ENCODE measurements at places on chromosomes 3 and 15.

- DNase-seq: no peak
Observed at GRCh38 chr3:184236033-184236410, 6.6 kb downstream of the VWA5B2 start.

DNA sequence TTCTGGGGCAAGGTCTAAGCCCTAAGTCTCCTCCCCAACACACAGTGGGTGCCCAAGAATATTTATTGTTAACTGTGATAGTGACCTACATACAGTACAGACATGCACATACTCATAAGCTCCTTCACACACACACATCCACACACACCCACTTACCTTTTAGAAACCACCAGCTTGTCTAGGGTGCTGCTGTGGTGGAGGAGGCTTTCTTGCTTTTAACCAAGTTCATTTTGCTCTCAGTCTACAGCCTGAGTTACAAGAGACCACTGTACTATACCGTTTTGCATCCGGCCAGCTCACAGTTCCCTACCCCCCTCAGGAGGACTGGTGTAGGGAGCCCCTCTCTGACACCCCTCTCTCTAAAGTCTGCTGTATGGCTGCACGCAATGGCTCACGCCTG is 16.7 kb downstream of the DAPK2 start:
- DNase-seq: no peak

- no peak for DNase-seq
Observed at GRCh38 chr15:63453186-63453905, 51.0 kb upstream of the USP3 start.

GRCh38 chr15:28021281-28022039 is 77.7 kb downstream of the OCA2 start:
- peak; percentile 13 for DNase-seq

DNA sequence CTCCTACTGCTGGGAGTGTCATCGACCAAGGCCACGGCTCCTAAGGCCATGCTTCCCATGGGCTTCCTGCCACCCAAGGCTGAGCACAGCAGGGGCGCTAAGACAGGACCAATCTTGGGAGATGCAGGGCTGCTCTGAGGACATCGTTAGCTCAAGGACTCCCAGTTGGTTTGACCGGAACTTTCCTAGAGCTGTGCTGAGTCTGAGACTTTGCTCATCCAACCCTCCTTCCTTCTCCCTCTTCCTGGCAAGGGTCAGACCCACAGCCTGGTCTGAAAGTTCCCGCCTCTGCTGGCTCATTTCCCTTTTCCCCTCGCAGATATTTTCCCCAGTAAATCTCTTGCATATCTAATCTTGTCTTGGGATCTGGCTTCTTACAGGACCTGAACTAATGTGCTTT is 57.2 kb downstream of the EPHB3 start:
- no peak for DNase-seq

- no peak for DNase-seq
Observed at GRCh38 chr3:146770881-146771280, 165.7 kb upstream of the PLSCR5 start.

- no peak for DNase-seq
Observed at GRCh38 chr3:4712109-4712508, 219.0 kb downstream of the ITPR1 start.

DNA sequence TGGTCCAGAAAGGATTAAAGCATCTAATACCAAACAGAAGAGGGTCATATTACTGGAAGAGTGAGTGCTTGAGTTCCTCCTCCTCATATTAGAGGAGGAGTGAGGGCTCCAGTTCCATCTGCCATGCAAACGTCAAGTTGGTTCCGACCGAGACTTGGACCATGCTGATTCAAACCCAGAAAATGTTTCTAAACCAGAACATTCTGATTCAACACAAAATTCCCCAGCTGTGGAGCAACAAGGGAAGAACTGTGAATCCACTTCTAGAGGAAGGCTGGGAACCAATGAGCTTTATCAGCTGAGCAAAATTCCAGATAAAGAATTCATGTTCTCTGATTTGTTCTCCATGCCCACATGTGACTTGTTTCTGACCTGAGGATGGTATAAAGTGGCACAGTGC is 135.6 kb upstream of the WNT5A start:
- peak; percentile 19 for DNase-seq

DNA sequence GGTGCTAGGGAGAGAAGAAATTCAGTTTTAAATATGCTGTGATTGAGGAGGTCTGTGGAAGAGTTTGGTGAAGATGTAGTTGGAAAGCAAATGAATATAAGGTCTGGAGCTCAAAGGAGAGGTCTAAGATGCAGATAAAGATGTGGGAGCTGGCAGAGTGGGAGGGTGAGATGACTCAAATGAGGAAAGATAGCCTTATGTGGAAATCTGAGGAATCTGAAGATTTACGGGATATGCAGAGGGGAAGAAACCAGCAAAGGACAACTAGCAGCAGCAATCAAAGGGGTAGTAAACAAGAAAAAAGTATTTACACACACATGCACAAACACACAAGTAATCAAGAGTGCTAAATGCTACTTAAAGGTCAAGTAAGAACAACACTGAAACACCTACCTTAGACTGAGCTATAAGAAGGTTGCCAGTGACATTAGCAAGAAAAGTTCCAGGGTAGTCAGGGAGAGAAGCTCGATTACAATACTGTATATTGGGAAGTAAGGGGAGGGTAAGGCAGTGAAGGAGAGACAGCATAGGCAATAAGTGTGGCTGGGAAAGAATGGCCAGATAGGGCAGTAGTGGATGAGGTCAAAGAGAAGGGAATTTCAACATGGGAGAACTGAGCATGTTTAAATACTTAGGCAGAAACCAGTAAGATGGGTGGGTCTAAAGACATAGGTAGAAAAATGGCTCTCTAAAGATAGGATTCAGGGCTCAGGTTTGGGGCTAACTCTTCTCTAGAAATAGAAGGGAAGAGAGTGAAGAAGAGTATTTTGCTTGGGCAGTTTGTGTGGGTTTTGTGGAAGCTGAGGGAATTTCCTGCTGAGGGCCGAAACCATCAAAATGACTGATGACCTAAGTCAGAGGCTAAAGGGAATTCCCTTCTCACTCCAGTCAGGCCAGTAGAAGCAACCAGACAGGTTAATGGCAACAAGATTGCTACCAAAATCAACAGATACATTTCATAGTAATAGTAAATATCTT is 8.9 kb downstream of the CMTM6 start:
- peak; percentile 56 for DNase-seq

DNA sequence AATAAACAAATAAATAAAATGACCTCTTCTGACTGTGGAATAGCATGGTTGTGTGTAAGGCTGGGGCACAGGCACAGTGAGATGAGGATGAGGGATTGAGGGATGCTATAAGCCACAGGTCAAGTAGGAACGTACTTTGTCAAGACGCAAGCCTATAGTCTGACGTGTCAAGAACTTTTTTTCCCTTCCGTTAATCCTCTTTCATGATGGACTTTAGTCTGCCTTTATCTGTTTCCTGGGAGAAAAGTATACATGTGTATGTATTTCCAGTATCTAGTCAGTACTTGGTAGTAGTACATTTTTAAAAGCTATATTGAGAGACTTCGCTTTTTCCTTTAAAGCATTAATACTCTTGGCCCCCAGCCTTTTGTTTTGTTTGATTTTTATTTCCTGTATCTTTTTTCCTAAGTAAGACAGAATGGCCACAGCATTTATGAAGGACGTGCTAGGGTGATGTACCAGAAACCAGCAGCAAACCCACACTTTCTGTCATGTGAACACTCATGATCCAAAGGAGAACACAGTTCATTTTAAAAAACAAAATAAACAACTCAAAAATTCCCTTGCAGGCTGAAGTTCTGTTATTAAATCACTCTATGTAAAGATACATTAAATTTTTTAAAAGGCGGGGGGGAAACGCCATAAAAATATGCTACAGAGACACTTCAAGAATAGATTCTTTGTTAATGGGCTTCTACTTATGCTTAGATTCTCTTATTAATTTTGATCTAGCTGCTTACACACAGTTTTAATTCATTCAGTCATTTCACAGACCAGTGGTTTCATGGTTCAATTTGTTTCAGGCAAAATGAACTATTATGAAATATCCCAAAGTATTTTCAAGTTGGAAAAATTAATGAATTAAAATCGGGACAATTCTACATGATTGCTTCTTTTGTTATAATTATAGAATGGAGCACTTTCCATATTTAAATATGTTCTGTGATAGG is 114.7 kb downstream of the SNRK start:
- DNase-seq: no peak

GRCh38 chr15:66591322-66591862 is 25.6 kb upstream of the LCTL start:
- DNase-seq: no peak

- no peak for DNase-seq
Observed at GRCh38 chr3:51720292-51721061, 13.6 kb downstream of the GRM2 start.

- DNase-seq: no peak
Observed at GRCh38 chr3:181851063-181851462, 139.3 kb downstream of the SOX2 start.

- no peak for DNase-seq
Observed at GRCh38 chr3:119329551-119329950, 35.4 kb downstream of the ARHGAP31 start.

GRCh38 chr15:101669744-101670143 is 17.6 kb upstream of the TM2D3 start:
- no peak for DNase-seq

DNA sequence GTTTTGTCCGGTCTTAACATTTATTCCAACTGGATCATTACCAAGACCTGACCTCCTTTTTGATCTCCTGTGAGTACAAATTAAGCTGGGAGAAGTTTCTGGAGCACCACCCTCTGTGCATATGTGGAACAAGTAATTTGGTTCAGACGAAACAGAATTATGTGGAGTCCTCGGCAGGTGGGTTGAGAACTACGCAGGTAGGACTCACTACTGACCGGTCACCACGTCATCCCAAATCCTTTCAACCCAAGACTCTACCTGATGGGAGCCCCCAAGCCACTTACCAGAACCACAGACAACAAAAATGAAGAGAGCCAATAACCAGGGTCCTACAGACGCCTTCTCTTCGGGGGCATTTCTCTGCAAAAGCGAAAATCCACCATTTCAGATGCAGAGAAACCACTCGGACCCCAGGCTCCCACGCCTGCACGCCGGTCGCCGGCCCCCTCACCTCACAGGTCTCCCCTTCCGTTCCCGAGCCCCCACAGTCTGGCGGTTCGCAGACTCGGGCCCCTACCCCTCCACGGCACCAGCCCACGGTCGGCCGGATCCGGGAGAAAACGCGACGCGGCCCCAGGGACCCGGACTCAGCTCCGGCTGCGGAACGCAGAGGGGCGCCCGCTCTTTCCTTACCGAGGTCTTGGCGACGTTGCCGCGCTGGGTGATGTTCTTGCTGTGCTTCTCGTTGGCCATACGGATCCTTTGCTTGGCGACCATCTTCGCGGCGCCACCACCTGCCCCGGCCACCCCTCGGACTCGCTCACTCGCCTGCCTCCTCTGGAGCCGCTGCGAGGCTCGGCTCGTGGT is 674 bp downstream of the SERP1 start:
- peak; percentile 8 for DNase-seq

- DNase-seq: no peak
Observed at GRCh38 chr3:23402728-23403492, 199.8 kb downstream of the UBE2E2 start.

GRCh38 chr15:64582202-64582601 is 121.8 kb downstream of the ZNF609 start:
- no peak for DNase-seq

DNA sequence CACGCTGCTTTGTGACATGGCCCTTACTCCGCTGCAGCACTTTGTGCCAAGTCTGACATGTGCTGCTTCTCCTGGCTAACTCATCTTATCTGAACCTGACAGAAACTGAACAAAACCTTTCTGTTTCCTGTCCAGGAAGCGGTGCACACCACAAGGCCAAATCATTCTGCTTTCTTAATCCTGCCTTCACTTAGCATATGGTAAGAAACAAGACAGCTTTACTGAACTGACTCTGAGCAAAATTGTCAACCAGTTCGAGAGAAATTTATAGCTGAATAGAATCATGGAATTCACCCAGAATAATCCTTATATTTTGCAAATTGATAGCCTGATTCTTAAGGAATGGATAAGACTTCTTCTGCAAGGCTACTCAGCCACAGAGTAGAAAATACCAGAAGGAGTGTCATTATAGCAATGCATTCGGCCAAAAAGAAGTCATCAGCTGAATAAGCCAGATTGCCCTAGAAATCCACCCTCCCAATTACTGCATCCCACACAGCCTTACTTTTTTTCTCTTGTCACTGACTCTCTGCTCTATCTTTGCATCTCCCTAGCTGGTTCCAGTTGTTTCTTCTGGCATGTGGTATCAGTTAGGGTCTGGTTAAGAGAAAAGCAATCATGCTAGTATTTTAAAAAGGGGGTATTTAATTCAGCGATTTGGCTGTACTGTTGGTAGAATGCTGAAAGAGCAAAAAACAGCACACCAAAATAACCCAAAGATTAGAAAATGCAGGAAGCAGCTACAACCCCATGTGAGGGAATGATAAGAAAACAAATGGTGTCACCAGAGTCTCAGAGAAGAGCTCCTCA is 41.6 kb upstream of the STRIT1 start:
- no peak for DNase-seq

DNA sequence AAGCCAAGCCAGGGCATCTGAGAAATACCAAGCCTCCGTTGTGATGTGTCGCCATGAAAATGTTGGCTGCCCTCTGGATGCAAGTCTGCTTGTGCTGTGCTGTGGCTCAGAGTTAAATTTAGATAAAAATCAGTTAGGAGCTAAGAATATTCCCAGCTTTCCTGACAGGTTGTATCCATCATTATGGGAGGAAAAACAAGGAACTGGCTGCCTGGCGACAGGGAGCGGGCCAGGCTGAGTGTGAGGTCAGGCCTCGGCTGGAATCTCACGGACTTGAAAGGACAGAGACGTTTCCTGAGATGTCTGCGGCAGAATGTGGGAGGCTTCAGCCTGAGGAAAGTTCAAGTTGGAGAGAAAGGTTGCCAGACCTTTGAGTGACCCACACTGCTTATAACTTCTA is 213.8 kb downstream of the THSD4 start:
- no peak for DNase-seq

DNA sequence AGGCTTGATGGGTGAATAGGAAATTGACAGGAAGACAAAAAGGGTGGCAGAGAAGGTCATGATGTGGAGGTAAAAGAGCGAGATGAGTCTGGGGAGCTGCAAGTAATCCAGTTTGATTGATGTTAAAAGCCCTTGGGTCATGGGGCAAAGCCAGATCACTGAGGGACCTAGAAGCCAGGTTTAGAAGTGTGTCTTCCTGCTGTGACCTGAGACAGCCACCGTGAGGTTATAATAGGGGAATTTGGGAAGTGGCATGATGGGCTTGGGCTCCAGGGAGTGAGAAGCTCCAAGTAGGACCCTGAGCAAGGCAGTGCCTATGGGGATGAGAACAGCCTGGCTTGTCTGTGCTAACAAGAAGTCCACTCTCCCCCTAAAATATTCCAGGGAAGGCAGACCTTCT is 298.5 kb downstream of the RPLP1 start:
- no peak for DNase-seq

DNA sequence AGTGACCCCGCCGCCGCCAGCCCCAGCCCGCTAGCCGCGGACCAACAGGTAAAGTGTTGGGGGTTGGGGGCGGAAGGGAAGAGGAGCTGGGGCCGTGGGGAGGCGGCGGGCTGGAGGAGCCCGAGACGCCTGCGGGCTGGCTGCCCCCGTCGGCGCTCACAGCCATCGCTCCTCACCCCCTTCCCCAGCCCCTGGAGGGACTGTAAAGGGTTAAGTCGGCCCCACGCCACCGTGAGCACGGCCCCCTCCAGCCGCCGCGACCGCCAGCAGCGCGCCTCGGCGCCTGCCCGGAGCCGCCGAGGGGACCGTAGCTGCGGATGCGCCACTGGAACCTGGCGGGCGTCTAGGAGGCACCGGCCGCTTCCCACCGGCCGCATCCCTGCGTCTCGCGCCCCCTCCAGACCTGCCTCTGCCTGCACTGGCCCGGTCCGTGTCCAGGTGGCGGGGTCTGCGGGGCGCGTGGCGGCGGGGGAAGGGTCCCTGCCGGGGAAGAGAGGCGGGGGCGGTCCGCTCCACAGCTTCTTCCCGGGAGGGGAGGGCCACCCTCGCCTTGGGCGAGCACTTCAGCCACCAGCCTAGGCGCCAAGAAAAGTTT is 522 bp downstream of the MED12L start:
- DNase-seq: peak; percentile 23

All from EL (cell line).